ENCODE measurements at places on chromosomes 16 and 17.

GRCh38 chr16:75861311-75862097, 135.2 kb upstream of the CPHXL start:
- no peak for DNase-seq
- H3K27me3 ChIP-seq, result no peaks in the 10 kb centered on the region
- H3K4me3 ChIP-seq, result no peak overlapping the region
- no peak overlapping the region for H3K27ac ChIP-seq
- no peaks in the 10 kb centered on the region for H3K4me1 ChIP-seq

DNA sequence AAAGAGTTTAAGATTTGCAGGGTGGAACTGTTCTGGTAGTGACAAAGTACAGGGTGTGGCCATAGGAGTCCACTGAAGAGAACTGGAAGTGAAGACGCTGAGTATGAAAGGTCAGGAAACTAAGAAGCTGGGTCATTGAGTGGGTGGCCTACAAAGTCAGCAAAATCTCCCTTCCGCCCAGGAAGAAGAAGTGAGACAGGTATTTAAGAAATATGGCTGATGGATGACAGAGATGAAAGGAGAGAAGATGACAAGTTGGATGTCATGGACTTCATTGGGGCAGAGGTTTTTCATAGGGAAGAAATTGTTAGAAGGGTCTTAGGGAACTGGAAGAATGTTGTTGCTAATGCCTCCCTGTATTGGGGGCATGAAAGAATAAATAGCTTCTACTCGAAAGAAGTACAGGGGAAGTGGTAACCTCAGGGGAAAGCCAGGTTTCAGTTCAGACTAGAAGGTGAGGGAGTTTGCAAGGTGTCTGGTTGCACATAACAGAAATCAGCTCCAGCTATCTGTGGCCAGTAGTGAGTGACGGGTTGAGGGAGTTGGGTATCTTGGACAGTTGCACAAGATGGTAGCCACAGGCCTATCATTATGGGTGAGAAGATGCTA, 33.6 kb upstream of the MED13 start:
- H3K36me3 ChIP-seq, result no peaks in the 10 kb centered on the region
- no peak overlapping the region for H3K27ac ChIP-seq
- no peak overlapping the region for H3K4me3 ChIP-seq
- no peak for DNase-seq
- no peaks in the 10 kb centered on the region for H3K27me3 ChIP-seq
- H3K4me1 ChIP-seq, result peaks cover 12% of the 10 kb centered on the region

DNA sequence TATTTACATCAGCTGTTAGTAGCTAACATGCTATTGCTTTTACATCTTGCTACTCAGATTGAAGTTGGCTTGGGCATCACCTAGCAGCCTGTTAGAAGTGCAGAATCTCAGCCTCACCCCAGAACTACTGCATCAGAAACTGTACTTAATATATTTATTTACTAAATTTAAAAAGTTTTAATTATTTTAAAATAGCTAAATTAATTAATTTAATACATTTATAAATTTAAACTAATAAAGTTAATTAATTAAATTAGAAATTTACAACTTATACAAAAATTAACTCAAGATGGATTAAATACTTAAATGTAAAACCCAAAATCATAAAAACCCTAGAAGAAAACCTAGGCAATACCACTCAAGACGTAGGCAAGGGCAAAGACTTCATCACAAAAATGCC, 38.9 kb upstream of the GNA13 start:
- H3K4me1 ChIP-seq, result peaks cover 6% of the 10 kb centered on the region
- DNase-seq, result no peak
- no peak overlapping the region for H3K4me3 ChIP-seq

DNA sequence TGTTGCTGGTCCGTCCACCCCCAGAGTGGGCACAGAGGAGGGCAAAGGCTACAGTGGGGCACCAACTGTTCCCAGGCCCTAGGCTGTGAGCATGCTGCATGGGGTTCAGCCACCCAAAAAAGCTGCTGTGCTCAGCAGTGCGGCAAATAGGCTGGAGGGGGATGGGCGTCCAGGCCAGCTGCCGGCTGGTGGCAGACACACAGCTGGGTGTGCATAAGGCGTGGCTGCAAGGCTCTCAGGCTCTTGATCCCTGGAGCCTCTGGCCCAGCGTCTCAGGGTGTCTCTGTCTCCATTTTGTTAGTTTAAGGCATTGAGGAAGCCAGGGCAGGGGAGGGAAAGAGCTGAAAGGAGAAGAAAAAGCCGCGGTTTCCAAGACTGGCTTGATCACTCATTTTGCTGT, 8.8 kb downstream of the RPL19 start:
- H3K4me1 ChIP-seq, result peaks cover 12% of the 10 kb centered on the region
- no peaks in the 10 kb centered on the region for H3K27me3 ChIP-seq
- no peak overlapping the region for H3K27ac ChIP-seq
